NCI-H526 treated with DMSO at 0.1 percent for 48 hours (cell line): ENCODE measurements at places on chromosomes 5 and 9.

GRCh38 chr9:10112070-10112469 is 500.7 kb downstream of the PTPRD start:
- DNase-seq: no peak

GRCh38 chr9:26292943-26293342 is 599.7 kb downstream of the CAAP1 start:
- DNase-seq: no peak

GRCh38 chr5:132238901-132239500 is 11.3 kb upstream of the P4HA2 start:
- DNase-seq: no peak

DNA sequence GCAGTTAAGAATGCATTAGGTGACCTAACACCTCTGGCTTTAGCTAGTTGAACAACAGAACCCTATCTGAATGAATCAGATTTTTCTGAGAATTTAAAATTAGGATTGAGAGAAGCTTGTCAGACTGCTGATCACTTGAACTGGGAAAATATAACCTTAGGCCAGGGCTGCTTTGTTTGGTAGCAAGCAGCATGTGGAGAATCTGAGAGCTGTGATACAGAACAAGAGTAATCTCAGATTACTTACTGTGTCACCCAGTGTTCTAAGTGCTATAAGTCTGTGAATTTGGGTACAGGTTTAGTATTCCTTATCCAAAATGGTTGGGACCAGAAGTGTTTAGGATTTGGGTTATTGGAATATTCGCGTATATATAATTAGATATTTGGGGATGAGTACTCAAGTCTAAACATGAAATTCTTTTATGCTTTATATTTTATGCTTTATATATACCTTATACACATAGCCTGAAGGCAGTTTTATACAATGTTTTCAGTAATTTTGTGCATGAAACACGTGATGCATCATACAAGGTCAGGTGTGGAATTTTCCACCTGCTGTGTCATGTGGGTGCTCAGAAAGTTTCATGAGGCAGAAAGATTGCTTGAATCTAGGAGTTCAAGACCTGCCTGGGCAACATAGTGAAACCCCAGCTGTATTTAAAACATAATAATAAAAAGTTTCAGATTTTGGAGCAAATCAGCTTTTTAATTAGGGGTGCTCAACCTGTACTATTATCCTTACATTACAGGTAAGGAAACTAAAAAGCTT is 8.3 kb upstream of the CHD1 start:
- no peak for DNase-seq

GRCh38 chr9:14147738-14148137 is 166.2 kb downstream of the NFIB start:
- DNase-seq: no peak

GRCh38 chr9:130158001-130158400 is 14.2 kb upstream of the NCS1 start:
- DNase-seq: no peak

- no peak for DNase-seq
These were observed 70.0 kb upstream of the NR3C1 start for GRCh38 chr5:143473481-143473880.

GRCh38 chr5:98557916-98558315 is 215.5 kb upstream of the RGMB start:
- no peak for DNase-seq

DNA sequence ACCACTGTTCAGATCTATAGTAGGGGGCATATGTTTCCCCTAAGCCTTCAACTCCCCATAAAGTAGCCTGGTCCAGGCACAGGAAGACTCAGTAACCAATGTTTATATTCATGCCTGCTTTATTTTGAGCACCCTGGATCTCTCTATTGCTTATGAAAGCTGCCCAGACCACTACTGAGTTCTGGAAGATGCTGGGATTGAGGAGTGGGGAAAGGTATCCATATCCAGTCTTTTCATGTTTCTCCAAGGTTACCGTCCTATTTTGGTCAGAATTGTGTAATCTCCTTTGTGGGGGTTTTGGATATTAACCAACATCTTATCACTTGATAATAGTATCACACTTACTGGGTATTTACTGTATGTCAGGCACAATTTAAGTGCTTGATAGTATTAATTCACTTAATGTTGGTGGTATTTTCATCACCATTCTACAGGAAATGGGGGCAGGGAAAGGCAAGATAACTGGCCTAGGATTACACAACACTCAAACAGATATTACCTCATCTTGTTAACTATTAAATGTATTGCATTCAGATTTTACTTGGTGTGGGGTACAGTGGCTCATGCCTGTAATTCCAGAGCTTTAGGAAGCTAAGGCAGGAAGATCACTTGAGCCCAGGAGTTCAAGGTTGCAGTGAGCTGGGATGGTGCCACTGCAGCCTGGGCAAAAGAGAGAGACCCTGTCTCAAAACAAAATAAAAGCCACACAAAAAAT is 36.3 kb downstream of the RUSC2 start:
- DNase-seq: no peak

- no peak for DNase-seq
These were observed 112.5 kb downstream of the PPP2R2B start for GRCh38 chr5:146766013-146766412.

DNA sequence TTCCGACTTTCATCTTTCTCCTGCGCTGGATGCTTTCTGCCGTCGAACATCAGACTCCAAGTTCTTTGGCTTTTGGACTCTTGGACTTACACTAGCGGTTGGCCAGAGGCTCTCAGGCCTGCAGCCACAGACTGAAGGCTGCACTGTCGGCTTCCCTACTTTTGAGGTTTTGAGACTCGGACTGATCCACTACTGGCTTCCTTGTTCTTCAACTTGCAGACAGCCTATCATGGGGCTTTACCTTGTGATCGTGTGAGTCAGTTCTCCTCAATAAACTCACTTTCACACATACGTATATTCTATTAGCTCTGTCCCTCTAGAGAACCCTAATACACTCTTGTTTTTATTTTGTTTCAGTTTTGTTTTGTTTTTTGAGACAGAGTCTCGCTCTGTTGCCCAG is 10.3 kb downstream of the FKBP15 start:
- DNase-seq: no peak

DNA sequence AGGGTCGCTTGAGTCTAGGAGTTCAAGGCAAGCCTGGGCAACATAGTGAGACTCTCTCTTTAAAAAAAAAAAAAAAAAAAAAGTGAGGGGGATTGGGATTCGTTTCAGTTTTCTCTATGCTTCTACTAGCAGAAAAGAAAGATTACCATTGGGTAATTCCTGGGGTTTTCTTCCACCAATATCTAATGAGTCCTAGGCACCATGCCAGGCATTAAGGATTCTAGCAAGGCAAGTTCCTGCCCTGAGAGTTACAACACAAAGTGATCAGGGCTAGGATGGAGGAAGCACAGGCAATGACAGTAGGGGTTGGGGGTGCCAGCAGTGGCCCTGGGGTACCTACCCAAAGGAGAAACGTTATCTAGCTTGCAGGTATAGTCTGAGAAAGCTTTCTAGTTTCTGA is 90.8 kb downstream of the PCDH1 start:
- no peak for DNase-seq

GRCh38 chr9:130994135-130995085 is 14.6 kb upstream of the LAMC3 start:
- DNase-seq: no peak

- no peak for DNase-seq
These were observed 81.4 kb downstream of the GAS1 start for GRCh38 chr9:86865952-86866351.

DNA sequence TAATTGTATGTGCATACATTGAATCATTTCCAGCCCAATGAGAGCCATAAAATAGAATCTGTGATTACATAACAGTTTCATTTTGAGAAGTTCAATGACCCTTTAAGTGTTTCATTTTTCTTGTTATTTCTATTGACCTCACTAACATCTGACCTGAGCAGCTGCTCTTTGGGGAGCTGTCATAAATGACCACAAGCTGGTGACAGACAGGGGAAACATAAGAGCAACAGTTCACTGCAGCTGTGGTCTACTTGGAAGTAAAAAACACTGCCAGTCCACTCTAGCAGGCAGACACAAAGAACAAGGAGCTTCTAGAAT is 265.4 kb downstream of the DTWD2 start:
- DNase-seq: no peak

DNA sequence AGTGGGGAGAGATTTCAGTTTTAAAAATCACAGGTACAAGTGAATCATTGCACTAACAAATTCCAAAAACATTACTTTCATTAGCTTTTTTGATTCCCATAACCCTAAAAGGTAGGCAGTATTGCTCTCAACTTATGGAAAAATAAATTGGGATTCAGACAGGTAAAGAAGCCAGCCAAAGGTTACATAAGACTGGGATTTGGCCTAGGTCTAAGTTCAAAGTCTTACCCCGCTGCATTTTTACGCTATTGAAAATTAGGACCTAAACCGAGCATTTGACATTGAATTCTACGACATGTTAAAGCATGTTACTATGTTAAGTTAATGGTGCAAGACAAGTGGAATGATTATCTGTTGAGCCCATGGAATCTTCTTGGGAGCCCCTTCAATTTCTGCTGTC is 89.6 kb downstream of the ENC1 start:
- DNase-seq: no peak

DNA sequence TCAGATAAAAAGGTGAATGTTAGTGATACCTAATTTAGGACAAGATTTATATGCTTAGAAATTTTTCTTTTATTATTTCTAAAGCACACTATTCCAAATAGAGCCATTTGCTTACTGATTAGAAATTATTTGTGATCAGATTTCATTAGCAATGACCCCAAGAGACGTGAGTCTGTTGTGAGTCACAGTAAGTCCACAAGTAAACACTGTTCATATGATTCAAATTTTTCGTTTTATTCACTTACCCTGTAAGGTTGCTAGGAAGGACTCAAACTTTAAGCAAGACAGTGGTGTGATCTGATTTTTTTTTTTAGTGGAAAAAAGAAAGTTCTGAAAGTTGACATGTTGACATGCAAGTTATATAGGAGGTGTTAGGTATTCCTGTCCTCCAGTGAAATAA is 1.2 kb downstream of the CARD6 start:
- no peak for DNase-seq

- DNase-seq: no peak
These were observed 11.5 kb downstream of the PRR7 start for GRCh38 chr5:177457852-177458681.

DNA sequence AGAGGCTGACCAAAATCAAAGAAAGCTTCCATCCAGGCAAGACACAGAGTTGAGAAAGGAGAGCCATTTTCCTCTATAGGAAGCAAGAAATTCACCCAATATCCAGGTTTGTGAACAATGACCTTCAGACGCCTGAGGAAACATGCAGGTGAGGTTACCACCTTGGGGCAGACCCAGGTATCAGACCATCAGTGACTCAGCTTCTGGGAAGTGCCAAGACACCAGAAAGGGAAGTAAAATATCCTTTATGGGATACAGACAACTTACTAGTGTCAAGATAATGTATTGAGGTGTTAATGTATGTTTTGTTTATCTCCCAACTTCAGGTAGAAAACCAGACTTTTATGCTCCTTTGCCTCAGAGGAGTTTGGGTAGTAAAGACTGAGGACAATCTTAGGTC is 2.2 kb upstream of the DTWD2 start:
- DNase-seq: no peak
